ENCODE measurements at places on chromosomes 1 and 21.

- DNase-seq: no peak
Measured at GRCh38 chr1:223716302-223716862, 4.0 kb downstream of the CAPN2 start.

DNA sequence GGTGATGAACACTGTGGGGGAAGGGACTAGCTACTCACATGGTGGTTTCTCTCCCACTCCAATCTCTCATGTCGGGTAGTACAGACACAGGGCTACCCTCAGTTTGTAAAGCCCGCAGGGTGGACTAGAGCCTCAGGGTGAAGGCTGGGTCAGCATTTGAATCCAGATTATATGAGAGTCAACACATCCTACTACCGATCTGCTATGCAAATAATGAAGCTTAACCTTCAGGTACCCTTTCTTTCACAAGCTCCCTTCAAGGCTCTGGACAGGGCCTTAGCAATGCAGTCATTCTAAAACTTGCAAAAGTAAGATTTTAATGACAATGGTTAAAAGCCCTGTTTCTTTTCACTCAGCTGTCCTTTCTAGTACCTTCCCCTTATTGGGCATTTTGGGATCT is 5.5 kb upstream of the ZBED6 start:
- no peak for DNase-seq

- DNase-seq: no peak
Measured at GRCh38 chr1:206116873-206117150, 376 bp downstream of the AVPR1B start.

- DNase-seq: no peak
Measured at GRCh38 chr21:29025328-29025713, 853 bp downstream of the USP16 start.

- no peak for DNase-seq
Measured at GRCh38 chr1:57410508-57410907, 13.4 kb downstream of the DAB1 start.

DNA sequence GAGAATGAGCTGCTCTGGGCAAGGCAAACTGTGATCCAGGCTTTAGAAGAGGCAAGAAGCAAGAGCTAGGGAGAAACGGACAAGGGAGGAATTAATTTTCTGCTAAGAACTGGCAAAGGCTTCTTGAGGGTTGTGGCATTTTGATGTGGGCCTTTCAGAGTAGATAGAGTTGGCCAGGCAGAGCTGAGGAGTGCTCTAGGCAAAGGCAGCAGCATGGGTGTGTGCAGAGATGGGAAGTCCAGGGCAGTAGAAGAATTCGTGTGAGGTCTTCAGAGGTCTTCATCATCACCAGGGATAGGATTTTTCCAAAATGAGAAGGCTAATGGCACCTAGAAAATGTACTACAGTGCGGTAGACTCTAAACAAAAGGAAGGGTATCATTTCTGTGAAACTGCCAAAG is 237.8 kb downstream of the LTN1 start:
- no peak for DNase-seq

All from NCI-H146 (cell line).